Hematopoietic multipotent progenitor cell treated with erythropoietin and hydrocortisone succinate and interleukin-3 and kit ligand, for 4 days (in vitro differentiated cells): ENCODE measurements at places on chromosomes 12 and 14.
A peak's percentile ranks its signal among the peaks of the same experiment; 100 is the strongest.

DNA sequence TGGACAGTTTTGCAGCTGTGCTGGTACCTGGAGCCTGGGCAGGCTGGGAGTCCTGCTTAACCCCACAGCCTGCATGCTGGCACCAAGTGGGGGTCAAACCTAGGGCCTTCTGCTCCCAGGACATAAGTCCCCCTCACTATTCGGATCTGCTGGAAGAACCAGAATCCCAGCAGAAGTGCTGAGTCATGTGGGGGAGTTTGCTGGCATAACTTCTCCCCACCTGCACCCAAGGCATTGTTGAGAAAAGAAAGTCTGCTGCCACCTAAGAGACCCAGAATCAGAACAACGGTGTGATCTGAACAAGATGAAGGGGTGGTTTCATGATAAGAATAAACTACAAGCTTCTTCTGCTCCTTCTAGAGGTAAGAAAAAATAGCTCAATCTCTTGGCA is 102.7 kb downstream of the RBM19 start:
- DNase-seq: no peak

GRCh38 chr14:67420102-67420739 is 8.3 kb upstream of the PLEK2 start:
- peak; percentile 76 for DNase-seq

GRCh38 chr12:47577206-47577989 is 128.4 kb downstream of the RPAP3 start:
- DNase-seq: no peak

DNA sequence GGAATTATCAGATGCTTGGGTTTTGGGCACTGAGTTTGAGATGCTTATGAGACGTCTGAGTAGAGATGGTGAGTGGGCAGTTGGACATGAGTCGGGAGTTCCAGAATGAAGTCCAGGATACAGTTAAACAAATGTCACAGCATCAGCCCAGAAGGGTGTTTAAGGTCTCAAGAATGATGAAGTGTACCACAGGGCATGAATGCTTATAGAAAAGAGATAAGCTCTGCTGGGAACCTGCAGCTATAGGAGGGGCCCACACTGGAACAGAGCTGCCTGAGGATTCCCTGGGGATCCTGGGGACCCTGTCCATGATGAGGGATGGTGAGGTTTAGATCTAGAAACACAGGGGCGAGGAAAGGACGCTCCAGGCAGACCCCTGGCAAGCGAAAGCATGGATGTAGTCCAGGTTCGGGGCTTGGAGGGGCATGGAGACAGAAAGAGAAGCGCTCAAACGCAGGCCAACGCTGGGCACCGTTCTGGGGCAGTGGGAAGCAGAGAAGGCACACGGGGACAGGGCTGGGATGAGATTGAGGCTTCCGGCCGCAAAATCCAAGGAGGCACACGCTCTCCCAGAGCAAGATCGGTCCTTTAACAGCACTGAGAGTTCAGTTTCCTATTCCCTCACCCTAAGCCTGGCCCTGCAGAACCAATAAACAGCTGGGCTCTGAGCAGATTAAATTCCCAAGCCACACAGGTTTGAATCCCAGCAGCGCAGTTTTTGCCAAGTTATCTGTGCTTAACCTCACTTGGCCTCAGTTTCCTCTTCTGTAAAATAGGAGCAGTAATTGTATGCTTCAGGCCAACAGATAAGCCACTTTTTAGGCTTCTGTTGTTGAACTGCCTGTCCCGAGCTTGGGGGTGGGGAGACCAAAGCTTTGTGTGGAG is 52.9 kb downstream of the EID3 start:
- no peak for DNase-seq

GRCh38 chr12:81150382-81150781 is 72.5 kb downstream of the ACSS3 start:
- DNase-seq: no peak

DNA sequence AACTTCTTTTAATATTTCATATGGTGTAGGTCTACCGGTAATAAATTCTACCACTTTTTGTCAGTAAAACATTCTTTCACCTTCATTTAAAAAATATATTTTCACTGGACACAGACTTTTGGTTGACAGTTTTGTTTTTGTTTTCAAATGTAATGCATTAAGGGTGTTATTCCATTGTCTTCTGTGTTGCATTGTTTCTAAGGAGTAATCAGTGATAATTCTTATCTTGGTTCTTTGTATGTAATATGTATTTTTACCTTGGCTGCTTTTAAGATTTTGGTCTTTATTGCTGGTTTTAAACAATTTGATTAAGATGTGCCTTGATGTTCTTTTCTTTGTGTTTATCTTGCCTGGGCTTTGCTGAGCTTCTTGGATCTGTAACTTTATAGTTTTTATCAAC is 4.1 kb downstream of the MAP1LC3B2 start:
- peak; percentile 22 for DNase-seq

DNA sequence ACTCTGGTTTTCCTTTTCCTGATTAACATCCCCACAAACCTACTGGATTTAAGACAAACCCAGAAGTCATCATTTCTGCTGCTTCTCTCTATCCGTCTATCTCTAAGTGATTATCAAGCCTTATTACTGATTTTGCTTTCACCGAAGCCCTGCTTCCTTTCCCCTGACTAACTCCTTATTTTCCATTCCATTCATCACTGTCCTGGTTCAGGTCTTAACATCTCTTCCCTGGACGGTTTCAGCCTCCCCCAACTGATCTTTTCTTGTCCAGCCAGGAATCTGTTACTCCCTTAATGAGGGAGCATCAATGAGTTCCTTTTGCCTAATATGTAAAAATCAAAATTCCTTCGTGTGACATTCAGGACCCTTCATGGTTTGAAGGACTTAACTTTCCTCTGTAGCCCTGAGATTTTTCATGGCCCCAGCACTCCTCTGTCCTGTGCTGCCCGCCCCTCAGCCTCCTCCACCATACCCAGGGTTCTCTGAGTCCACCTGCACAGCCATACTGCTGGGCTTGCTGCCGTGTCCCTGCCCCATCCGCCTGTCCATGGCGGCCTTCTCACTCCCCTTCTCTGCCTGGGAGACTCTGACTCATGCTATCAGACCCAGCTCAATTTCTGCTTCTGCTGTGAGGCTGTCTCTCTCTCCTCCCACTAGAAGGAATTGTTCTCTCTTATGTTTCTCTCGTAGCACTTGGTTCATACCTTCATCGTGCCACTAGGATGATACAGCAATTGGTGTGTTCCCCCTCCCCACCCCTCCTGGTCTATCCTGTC is 167.8 kb upstream of the HIF1A start:
- DNase-seq: peak; percentile 25

GRCh38 chr14:59126714-59127436 is 61.6 kb upstream of the DAAM1 start:
- peak; percentile 87 for DNase-seq

DNA sequence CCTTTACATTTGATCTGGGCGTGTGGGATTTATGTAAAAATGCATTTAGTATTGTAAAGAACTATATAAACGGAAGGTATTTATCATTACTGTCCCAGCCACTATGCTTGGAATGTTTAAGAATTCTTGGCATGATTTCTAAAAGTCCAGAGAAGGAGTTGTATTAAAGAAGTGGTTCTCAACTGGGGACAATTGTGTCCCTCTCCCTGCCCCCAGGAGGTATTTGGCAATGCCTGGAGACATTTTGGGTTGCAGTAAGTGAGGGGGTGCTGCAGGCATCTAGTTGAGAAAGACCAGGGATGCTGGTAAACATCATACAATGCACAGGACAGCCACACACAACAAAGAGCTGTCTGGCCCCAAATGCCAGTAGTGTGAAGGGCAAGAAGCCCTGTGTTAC is 7.2 kb downstream of the SLC38A1 start:
- DNase-seq: no peak

- DNase-seq: peak; percentile 47
These were observed 173.2 kb downstream of the SLC35F4 start for GRCh38 chr14:57692671-57693070.

DNA sequence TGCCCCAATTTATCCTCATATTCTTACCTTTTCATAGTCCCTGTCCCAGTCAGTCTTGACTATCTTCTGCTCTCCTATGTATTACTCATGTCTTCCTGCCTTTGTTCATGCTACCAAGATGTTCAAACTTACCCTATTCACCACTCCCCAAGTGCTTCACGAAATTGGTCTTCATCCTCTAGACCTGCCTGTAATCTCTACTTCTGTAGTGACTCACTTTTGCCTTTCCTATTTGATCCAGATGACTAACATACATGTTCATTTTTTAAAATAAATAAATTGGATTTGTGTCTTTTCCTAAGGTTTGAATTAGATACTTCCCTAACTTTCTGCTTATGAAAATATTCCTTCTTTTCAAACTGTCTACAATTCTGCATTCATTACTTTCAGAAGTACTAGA is 107.7 kb upstream of the PPM1H start:
- DNase-seq: no peak

GRCh38 chr14:67514650-67515385 is 18.3 kb upstream of the PLEKHH1 start:
- peak; percentile 57 for DNase-seq

DNA sequence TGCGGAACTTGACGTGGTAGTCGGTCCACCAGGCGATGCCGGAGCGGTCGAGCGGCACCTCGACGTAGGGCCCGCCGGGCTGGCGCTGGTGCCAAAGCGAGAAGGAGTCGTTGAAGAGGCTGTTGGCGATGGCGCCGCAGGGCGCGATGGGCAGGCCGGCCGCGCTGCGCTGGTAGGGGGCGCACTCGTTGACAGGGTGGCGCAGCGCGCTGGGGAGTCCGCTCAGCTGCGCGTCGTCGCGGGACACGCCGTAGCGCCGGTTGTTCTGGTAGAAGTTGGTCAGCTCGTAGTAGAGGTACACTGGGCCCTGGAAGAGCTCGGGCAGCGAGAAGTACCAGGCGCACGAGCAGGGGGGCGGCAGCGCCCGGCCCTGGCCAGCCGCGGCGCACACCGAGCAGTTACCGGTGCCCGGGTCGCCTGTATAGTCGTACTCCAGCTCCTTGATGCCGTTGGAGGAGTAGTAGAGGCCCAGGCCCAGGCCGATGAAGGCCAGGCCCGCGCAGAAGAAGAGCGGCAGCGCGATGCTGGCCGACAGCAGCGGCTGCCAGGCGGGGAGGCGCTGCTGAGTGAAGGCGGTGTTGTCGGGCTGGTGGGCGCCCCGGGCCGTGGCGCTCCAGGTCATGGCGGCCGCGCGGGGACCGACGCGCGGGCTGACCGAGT is 482 bp downstream of the TMEM30B start:
- DNase-seq: peak; percentile 75

GRCh38 chr14:92937051-92937937 is 14.3 kb downstream of the CHGA start:
- DNase-seq: no peak

GRCh38 chr14:91511043-91511383 is 903 bp upstream of the PPP4R3A start:
- DNase-seq: no peak

GRCh38 chr14:65791191-65791981 is 378.9 kb downstream of the FUT8 start:
- peak; percentile 56 for DNase-seq
